ENCODE measurements at places on chromosomes 3 and 15.

GRCh38 chr15:92205255-92205739, 188.4 kb upstream of the ST8SIA2 start:
- DNase-seq: no peak

- no peak for DNase-seq
Observed at GRCh38 chr15:85649372-85649771, 145.4 kb downstream of the KLHL25 start.

GRCh38 chr3:184816614-184817013, 4.6 kb downstream of the VPS8 start:
- DNase-seq: no peak

DNA sequence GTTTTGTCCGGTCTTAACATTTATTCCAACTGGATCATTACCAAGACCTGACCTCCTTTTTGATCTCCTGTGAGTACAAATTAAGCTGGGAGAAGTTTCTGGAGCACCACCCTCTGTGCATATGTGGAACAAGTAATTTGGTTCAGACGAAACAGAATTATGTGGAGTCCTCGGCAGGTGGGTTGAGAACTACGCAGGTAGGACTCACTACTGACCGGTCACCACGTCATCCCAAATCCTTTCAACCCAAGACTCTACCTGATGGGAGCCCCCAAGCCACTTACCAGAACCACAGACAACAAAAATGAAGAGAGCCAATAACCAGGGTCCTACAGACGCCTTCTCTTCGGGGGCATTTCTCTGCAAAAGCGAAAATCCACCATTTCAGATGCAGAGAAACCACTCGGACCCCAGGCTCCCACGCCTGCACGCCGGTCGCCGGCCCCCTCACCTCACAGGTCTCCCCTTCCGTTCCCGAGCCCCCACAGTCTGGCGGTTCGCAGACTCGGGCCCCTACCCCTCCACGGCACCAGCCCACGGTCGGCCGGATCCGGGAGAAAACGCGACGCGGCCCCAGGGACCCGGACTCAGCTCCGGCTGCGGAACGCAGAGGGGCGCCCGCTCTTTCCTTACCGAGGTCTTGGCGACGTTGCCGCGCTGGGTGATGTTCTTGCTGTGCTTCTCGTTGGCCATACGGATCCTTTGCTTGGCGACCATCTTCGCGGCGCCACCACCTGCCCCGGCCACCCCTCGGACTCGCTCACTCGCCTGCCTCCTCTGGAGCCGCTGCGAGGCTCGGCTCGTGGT, 674 bp downstream of the SERP1 start:
- peak; percentile 6 for DNase-seq

Measured in NCI-H510A treated with DMSO at 0.1 percent for 48 hours (cell line).